ENCODE measurements at places on chromosomes 1 and 21.
A peak's percentile ranks its signal among the peaks of the same experiment; 100 is the strongest.

DNA sequence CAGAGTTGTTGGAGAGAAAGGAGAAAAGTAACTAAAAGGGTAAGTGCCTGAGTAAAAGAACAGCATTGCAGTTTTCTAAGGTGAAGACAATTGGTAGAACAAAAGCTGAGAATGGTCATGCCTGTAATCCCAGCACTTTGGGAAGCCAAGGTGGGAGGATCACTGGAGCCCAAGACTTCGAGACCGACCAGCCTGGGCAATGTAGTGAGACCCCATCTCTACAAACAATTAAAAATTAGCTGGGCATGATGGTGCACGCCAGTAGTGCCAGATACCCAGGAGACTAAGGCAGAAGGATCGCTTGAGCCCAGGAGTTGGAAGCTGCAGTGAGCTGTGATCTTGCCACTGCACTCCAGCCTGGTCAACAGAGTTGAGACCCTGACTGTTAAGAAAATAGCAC is 15.2 kb upstream of the PGD start:
- no peak for DNase-seq

DNA sequence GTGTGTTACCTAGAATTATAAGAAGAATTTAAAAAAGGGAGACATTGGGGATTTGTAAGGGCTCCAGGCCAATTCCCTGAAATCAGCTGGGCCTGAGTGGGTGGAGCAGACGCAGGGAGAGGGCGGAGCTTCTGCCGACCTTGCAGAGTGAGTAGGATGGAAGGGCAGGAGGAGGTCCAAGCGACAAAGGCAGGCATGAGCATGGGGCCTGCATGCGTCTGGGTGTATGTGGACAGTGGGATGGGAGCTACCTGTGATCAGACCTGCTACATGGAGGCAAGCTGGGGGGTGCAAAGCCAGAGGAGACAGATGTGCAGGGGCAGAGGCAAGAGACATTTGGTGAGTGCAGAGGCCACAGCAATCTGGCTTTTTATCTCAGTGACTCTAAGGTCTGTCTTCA is 105.3 kb upstream of the OLIG2 start:
- no peak for DNase-seq

GRCh38 chr1:206582537-206582936 is 29.7 kb downstream of the EIF2D start:
- DNase-seq, result no peak

GRCh38 chr21:27017246-27017645 is 50.4 kb upstream of the ADAMTS5 start:
- no peak for DNase-seq

DNA sequence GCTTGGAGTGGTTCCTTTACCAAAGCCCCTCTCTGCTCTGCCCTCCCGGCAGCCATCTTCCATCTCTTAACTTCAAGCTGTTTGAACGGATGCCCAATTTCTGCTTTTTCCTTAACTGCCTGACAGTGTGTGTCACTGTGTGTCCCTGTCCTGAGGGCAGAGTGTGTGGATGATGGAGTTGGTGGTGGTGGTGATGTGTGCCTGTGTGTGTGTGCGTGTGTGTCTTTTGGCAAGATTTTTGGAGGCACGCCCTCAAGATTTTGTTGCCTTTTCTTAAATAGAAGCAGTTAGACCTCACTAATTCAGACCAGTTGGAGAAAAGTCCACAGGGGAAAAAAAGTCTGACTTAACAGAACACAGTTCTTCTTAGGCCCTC is 30.3 kb downstream of the SERTAD4 start:
- no peak for DNase-seq

GRCh38 chr1:234526922-234527321 is 47.9 kb upstream of the TARBP1 start:
- DNase-seq, result no peak

DNA sequence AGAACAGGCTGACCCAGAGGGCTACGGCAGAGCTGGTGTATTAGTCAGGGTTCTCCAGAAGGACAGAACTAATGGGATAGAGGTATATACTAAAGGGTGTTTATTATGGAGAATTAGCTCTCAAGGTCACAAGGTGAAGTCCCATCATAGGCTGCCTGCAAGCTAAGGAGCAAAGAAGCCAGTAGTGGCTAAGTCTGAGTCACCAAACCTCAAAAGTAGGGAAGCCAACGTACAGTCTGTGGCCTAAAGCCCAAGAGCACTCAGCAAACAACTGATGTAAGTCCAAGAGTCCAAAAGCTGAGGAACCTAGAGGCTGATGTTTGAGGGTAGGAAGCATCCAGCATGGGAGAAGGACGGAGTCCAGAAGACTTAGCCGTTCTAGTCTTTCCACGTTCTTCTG is 179.2 kb downstream of the BACH1 start:
- DNase-seq, result no peak

- no peak for DNase-seq
Observed at GRCh38 chr21:29235714-29236197, 63.0 kb upstream of the BACH1 start.

GRCh38 chr1:47824716-47825115 is 172.5 kb downstream of the TRABD2B start:
- no peak for DNase-seq

- DNase-seq, result no peak
Observed at GRCh38 chr1:929712-930632, 6.2 kb downstream of the SAMD11 start.

DNA sequence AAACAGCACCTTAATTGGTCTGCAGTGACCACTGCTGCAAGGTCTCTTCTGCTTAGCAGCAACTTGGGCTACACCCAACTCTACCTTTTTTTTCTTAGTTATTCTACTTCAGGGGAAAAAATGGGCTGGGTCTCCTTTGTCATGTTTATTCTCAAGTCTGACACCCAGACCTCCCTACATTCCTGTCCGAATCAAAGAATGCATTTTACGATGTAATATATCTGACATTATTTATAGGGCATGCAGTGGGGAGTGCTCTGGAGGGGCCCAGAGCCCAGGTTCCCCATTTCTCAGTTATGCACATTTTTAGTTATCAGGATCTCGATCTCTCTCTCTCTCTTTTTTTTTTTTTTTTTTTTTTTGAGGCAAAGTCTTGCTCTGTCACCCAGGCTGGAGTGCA is 50.5 kb downstream of the OPTC start:
- no peak for DNase-seq

DNA sequence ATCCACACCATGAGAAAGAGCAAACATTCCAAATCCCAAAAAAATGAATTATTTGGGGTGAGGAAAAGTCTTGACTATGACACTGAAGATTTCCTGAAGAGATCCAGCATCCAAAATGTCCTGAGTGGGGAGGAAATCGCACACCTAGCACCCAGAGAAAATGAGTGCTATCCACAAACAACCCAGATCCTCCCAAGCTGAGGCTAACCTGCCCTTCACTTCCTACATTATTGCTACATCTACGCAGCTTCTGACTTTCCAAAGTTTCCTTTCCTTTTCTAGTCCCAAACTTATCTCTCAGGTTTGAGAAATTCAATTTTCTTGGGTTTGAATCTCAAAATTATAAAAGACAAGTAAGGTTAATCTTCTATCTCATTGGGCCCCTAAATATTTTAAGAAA is 906 bp upstream of the RGS13 start:
- no peak for DNase-seq

DNA sequence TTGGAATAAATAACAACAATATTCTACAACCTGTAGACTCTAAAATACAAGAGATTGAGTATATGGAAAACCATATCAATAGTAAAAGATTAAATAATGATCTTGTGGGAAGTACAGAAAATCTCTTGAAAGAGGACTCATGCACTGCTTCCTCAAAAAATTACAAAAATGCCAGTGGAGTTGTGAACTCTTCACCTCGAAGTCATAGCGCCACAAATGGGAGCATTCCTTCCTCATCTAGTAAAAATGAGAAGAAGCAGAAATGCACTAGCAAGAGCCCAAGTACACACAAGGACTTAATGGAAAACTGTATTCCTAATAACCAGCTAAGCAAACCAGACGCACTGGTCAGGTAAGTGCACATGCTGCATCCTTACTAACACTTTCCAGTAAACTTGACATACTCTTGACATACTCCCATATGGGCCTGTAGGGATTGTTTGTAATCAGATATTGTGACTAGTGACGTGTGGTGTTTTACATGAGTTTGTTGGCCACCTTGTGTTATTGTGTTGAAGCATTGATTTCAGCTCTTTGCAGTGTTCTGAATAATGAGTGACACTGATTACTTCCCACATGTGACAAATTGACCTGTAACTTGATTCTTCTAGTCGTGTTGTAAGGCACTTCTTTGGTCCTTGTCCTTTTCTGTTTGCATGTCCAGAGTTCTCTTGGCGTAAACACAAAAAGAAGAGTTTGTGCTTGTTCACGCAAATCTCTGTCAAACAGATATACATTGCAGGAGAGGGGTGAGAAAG is 28.0 kb downstream of the MACO1 start:
- DNase-seq, result no peak

DNA sequence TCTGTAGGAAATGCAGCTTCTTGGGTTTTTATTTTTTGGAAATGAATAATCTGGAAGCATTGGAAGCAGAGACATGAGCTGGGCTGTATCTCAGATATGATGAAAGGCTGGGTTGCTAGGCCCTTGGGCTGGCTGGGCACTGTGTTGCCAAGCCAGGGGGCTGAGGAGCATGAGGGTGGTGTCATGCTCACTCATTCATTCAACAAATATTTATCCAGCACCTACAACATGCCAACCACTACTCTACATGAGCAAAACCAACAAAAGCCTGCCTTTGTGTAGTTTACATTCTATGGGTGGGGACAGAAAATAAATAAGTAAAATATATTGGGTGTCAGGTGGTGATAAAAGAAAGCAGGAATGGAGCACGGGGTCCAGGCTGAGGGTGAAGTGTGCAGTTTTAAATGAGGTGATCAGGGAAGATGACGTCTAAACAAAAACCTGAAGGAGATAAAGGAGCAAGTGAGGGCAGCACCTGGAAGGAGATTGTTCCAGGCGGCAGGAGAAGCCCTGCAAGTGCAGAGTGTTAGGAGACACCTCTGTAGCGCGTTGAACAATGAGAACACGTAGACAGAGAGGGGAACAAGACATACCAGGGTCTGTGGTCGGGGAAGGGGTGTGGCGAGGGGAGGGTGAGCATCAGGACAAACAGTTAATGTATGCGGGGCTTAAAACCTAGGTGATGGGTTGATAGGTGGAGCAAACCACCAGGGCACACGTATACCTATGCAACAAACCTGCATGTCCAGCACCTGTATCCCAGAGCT is 10.9 kb downstream of the TAGLN2 start:
- no peak for DNase-seq

DNA sequence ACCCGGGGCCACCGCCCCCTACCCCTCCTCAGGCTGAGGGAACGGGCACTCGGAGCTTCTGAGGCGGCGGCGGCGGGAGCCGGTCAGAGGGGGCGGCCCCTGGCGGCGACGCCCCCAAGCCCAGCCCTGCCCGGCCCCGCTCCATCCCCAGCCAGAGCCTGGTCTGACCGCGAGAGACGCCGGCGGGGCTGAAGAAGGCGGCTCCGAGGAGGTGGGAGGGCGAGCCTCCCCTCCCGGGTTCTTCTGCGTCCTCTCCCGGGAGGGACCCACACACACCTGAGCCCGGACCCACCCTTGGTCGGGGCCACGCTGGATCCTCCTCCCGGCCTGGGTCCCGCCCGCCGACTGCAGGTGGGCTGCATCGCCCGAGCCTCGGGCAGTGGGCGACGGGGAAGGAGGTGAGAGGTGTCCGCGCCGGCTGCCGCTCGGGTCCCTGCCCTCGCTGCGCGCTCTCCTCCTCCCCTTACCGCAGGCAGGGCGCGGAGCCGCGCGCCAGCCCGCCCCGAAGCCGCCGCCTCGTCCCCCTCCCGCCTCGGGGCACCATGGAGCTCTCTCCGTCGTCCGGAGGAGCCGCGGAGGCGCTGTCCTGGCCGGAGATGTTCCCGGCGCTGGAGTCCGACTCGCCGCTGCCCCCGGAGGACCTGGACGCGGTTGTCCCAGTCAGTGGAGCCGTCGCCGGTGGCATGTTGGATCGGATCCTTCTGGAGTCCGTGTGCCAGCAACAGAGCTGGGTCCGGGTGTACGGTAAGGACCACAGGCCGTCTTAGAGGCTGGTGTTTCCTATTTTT is at the start of gene RASAL2:
RASAL2 (plus strand) TSS at position 154 of the 788 bp plus-strand sequence; CDS start at position 543, 389 bp downstream.
- no peak for DNase-seq

- no peak for DNase-seq
Observed at GRCh38 chr1:167330601-167331293, 110.1 kb downstream of the POU2F1 start.

- DNase-seq, result peak; percentile 12
Observed at GRCh38 chr1:179447489-179447888, 81.7 kb downstream of the AXDND1 start.

Data from HCT116 (cell line).